ENCODE measurements at places on chromosomes 1 and 21.
A peak's percentile ranks its signal among the peaks of the same experiment; 100 is the strongest.

- no peak for DNase-seq
Measured at GRCh38 chr1:19737104-19737825, 62.5 kb downstream of the TMCO4 start.

GRCh38 chr1:186834399-186834958, 5.7 kb downstream of the PLA2G4A start:
- DNase-seq, result no peak

DNA sequence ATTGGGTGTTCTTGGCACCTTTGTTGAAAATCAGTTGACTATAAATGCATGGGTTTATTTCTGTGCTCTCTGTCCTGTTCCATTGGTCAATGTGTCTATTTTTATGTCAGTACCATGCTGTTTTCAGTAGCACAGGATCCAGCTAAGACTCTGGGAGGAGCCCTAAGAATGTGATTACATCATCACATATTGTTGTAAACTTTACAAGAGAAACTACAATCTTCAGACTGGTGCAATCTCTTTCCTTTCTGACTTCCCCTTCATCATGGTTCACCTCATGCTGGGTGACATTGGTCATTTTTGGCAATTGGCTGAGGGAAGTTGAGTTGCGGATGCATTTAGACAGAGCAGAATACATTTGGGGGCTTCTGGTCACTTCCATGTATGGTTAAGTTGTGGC, 88.4 kb downstream of the C21orf91 start:
- no peak for DNase-seq

DNA sequence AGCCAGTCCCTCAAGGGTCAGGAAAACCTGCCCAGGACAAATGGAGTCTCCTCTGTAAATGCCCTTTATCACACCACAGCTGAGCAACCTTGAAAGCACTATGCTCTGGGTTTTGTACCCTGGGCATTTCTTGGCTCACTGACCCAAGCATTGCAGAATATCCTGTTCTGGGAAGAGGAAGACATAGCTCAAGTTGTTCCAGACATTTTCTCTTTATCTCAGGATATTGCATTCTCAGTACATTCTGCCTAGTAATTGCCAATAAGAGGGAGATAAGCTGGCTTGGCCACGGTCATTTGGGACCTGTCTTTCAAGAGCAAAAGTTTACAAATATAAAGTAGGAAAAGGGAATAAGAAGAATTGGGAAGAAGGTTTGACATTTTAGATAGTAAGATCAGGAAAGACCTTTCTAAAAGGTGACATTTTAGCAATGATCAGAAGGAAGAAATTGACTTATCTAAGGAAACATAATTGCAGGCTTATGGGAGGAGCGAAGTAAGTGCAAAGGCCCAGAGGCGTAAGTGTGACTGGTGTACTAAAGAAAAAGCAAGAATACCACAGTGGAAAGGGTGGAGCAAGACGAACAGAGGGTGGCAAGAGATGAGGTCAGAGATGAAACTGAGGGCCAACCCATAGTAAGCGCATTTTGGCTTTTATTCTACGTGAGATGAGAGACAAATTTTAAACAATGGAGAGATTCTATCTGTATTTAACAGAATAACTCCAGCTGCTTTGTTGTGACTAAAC, 394.0 kb upstream of the CXADR start:
- DNase-seq, result no peak

DNA sequence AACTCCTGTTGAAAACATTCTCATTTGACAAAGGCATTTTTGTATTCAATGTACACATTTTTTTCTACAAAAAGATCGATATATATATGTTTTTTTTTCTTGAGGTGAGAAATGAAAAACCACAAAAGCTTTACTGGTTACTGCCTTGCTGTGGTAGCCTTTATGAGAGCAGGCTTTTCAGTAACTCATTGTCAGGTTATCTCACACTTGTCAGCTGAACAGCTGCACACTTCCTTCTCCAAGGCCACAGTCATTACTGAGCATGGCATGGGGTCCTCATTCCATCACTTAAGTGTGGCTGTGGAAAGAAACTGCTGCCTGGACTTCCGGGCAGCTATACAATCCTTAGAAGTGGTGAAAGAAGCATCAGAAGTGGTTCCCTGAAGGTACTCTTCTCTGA, 169.3 kb upstream of the ZP4 start:
- no peak for DNase-seq

GRCh38 chr1:114749835-114750234, 7.9 kb downstream of the CSDE1 start:
- DNase-seq, result no peak

GRCh38 chr1:8985915-8986813, 40.1 kb downstream of the SLC2A7 start:
- no peak for DNase-seq

- no peak for DNase-seq
Measured at GRCh38 chr21:46560568-46561444, 44.1 kb downstream of the S100B start.

DNA sequence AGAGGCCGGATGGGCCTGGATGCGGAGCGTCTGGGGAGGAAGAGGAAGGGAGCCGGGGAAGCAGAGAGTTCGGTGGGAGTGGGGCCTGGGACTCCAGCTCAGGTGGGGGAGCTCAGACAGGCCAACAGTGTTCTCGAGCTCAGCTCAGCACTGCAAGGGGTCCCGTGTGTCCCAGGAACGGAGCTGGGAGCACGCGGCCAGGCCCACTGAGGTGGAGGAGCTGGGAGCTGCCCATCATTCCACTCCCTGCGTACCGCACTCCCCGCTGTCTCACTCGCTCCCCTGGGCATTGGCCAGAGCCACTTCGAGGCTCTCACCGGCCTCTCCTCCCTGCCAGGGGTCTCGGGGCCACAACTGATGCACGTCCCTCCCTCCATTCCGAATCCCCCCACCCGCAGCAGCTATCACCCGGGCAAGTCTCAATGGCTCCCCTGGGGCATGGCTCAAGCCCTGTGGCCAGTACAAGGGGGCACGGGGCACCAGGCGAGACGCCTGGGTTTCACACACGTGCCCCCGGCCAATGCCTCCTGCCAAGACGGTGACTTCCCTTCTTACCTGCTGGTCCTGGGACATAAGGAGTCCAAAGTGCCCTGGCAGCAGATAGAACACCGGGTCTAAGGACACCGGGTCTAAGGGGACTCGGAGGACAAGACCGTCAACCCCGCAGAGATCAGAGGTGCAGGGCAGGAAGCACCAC, 30.3 kb upstream of the COL6A2 start:
- DNase-seq, result no peak

DNA sequence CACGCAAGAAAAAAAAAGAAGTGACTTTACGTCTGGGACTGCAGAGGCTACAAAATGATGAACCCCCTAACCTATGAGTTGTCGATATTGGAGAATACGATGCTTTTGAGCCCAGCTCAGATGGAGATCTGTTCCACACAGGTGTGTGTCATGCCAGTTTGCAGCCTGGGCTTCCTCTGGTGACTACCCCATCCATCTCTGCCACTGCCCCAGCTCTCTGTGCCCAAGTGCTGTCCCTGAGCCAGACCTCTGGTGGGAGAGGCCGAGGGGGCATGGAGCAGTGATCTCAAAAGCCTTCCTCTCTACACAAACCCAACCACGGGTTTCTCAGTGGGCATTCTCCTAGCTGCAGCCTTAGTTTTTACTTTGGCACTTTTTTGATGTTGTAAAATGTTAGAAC, 141.0 kb downstream of the CLIC6 start:
- DNase-seq, result no peak

- no peak for DNase-seq
Measured at GRCh38 chr1:154816369-154816768, 53.7 kb downstream of the KCNN3 start.

DNA sequence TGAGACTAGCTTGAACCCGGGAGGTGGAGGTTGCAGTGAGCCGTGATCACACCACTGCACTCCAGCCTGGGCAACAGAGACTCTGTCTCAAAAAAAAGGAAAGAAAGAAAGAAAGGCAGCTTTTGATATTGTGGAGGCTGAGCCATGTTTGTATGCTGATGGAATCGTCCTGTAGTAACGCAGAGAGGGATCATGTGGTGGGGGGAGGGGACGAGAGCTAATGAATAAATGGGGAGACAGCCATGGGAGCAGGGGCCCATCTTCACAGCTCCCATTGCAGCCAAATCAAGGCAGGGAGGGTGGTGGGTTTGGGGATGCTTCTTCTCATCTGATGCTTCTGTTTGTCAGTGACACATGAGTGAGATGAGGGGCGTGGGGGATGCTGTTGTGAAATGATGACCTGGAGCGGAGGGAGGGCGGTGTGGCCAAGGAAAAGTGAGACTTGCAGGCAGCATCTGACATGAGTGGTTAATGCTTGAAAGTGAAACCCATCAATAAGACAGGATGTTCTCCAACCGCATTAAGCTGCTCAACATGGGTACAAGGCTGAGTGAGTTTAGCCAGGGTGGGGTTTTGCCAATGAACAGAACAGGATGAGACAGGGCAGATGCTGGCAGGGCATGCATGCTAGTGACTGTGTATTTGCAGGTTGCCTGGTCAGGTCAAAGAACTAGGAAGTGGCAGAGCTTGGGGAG, 16.7 kb downstream of the SPATA21 start:
- DNase-seq, result no peak

DNA sequence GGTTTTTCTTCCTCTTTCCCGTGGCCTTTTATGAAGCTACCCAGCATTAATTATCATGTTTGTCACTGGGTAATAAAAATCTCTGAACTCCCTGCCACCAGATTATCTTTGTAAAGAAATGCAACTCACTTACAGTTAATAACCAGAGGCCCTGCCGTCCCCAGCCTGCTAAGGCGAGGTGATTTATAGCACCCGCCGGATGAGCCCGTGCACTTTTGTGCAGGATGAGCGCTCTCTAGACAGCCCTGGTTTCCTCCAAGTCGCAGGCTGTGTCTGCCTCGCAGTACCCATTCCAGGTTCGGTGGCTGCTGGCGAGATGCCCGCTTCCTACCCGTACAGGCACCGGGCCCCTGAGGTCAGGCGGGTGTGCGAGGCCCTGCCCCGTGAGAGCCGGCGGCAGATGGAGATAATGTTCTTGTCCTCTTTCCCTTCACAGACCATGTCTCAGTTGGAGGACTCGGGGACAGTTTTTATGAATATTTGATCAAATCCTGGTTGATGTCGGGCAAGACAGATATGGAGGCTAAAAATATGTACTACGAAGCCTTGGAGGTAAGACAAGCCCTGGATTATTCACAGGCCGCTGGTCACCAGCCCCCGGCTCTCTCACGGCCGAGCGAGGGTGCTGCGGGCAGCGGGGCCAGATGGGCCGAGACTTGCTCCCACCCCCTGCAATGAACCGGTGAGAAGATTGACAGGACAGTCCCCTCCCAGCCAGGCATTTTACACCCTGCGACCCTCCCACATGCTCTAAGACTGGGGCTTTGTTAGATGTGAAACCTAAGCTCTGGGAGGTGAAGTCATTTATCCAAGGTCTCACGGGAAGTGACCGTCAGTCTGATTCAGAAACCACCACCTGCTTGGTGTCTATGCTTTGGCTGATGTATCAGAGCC, 28.5 kb upstream of the SELENON start:
- DNase-seq, result peak; percentile 60

DNA sequence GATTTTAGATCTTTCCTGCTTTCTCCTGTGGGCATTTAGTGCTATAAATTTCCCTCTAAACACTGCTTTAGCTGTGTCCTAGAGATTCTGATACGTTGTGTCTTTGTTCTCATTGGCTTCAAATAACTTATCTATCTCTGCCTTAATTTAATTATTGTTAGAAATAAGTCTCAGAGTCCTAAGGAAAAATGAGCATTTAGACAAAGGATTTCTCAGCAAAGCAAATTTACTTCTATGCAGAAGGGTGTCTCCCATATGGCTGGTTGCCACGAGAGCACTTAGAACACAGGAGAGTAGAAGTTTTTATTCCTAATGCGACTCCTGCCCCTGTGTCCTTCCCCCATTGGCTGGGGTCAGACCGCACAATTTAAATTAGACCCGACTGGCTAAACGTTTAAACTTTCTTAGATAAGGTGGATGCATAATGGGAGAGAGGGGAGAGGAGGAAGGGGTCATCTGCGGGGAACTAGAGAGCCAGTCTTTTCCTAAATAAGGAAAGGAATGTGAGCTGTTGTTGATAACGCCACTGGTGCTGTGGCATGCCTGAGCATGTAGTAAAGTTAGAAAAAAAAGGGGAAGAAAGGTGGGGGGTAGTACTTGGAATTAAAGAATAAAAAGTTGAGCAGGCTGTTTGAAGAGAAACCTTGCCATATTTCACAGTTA, 170.2 kb downstream of the DYRK1A start:
- DNase-seq, result no peak

DNA sequence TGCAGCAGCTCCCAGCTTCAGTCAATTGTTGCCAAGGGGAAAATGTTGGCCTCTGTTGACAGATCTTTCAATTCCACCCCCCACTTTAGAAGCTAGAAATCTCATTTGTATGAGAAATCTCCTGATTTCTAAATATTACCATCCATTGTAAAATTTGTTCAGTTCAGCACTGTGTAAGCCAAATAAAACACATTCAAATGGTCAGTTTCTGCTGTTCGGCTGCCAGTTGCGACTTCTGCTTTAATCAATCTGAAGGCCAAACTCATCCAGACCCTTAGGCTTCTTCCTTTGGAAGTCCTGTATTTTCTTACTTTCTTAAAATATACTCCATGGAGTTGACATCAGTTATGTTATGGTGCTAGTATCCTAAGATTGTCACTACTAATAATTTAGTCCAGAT, 281.2 kb upstream of the ZRANB2 start:
- no peak for DNase-seq

GRCh38 chr1:18271336-18271735, 163.7 kb downstream of the IGSF21 start:
- no peak for DNase-seq

GRCh38 chr1:233038581-233038980, 88.2 kb downstream of the NTPCR start:
- DNase-seq, result no peak

- DNase-seq, result no peak
Measured at GRCh38 chr1:53968125-53968513, 22.0 kb downstream of the LRRC42 start.

DNA sequence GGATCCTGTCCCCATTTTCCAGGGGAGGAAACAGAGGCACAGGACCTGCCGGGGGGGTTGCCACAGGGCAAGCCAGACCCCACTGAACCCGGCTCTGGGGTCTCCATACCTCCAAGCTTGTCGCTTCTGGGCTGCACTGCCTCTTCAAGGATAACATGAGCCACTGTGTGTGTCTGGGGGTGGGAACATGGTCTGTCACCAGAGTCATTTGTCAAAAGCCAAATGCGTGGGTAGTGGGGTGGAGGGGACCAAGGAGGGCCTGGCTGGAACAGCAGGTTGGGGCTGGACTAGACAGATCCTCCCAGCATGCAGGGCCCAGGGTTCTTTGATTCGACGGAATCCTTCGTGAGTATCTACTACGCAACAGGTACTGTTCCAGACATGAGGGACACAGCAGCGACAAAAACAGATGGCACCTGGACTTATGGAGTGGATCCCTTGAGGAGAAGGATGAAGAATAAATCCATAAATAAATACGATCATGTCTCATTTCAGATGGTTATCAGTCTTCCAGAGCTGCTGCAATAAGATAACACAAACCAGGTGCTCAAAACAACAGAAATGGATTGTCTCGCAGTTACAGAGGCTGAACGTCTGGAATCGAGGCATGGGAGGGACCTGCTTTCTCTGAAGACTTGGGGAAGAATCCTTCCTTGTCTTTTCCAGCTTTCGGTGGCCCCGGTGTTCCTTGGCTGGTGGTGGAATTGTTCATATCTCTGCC, 28.7 kb downstream of the C1QB start:
- no peak for DNase-seq

Measured in activated naive CD4-positive, alpha-beta T cell (primary cell).